ENCODE measurements at places on chromosomes 6 and 20. TPM values are rescaled to one million over a fixed set of nuclear protein-coding genes. Genes with fewer than 3 reads are reported as not detected.

Gene CARMIL1
- 26.3 TPM for total RNA-seq

Gene LST1
- total RNA-seq = not detected

Gene MUC21
- total RNA-seq = not detected

Gene TMEM217
- total RNA-seq = 2.6 TPM

Gene PLAGL1
- 91.6 TPM for total RNA-seq

Gene EDN3
- not detected for total RNA-seq

Gene SMLR1
- not detected for total RNA-seq

Gene TNFAIP3
- total RNA-seq = 11.1 TPM

Gene SYNDIG1
- total RNA-seq = 1.2 TPM

Gene RIPOR3
- total RNA-seq = 0.76 TPM

Gene CPNE5
- 0.76 TPM for total RNA-seq

Gene NRM
- 3.5 TPM for total RNA-seq

Gene GPLD1
- 2.2 TPM for total RNA-seq

Gene ENPP1
- total RNA-seq = 68.5 TPM

Gene SLC22A16
- total RNA-seq = not detected

Gene TOX2
- not detected for total RNA-seq

Gene INSM1
- total RNA-seq = not detected

Gene SERINC1
- 299 TPM for total RNA-seq

Gene VSTM2L
- 1.4 TPM for total RNA-seq

Gene CAP2
- total RNA-seq = 18.5 TPM

Gene CDH4
- total RNA-seq = not detected

Gene FAM83C
- total RNA-seq = 0.11 TPM

Gene FANCE
- 5.5 TPM for total RNA-seq

Gene SLPI
- total RNA-seq = 11.7 TPM

Gene FNDC1
- 30.5 TPM for total RNA-seq

Gene CCM2L
- not detected for total RNA-seq

Gene FAM209B
- 0.52 TPM for total RNA-seq

Gene ALDH5A1
- total RNA-seq = 5.0 TPM

Gene CHRNA4
- not detected for total RNA-seq

Gene TCP11
- total RNA-seq = 0.11 TPM

Gene RHAG
- not detected for total RNA-seq

Gene ARFGEF3
- total RNA-seq = 6.5 TPM

Gene TFAP2B
- total RNA-seq = not detected

Gene PHIP
- total RNA-seq = 30.4 TPM

Gene KPNA5
- 9.4 TPM for total RNA-seq

Gene TCF15
- total RNA-seq = not detected

Gene ZC2HC1B
- 0.26 TPM for total RNA-seq

Gene SOX18
- not detected for total RNA-seq

Gene SPDEF
- total RNA-seq = not detected

Gene ACTR5
- 5.1 TPM for total RNA-seq

Gene SIGLEC1
- total RNA-seq = not detected

Gene DEFB113
- total RNA-seq = not detected

Gene SEMG1
- total RNA-seq = not detected

Gene WFDC2
- total RNA-seq = 0.22 TPM

Gene ENPP3
- 0.13 TPM for total RNA-seq

Gene PREX1
- total RNA-seq = 10.9 TPM

Gene TGM3
- total RNA-seq = 0.39 TPM

All from articular chondrocyte of knee joint (primary cell).